Natural killer cell treated with Interleukin-12 subunit alpha and Interleukin-12 subunit beta and Interleukin-15 and Interleukin-18, amount 100 ng/mL, for 72 hours (primary cell): ENCODE measurements at places on chromosomes 6 and 20.

DNA sequence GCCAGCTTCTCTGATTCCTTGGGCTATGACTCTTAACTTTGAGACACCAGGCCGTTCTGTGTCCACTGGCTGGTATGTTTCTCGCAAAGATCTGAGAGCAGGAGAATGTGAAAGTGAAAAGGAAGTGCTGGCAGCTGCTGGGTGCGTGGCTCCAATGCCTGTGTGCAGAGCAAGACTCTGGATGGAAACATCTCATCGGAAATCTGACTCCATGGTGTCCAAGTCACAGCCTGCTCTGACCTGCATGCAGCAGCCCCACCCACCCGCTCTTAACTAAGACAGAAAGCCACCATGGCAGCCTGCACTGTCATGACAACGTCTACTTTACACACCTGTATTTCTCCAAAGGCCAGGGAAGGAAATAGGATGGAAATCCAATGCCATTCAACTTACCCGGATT, 66.3 kb upstream of the MPC1 start:
- no peak overlapping the region for H3K27ac ChIP-seq
- H3K4me3 ChIP-seq, result no peak overlapping the region
- H3K36me3 ChIP-seq, result no peaks in the 10 kb centered on the region
- H3K4me1 ChIP-seq, result no peaks in the 10 kb centered on the region

GRCh38 chr20:47044938-47045337, 150.3 kb downstream of the EYA2 start:
- peaks cover 15% of the 10 kb centered on the region for H3K27me3 ChIP-seq
- no peaks in the 10 kb centered on the region for H3K36me3 ChIP-seq
- no peak overlapping the region for H3K4me3 ChIP-seq
- no peak for DNase-seq

DNA sequence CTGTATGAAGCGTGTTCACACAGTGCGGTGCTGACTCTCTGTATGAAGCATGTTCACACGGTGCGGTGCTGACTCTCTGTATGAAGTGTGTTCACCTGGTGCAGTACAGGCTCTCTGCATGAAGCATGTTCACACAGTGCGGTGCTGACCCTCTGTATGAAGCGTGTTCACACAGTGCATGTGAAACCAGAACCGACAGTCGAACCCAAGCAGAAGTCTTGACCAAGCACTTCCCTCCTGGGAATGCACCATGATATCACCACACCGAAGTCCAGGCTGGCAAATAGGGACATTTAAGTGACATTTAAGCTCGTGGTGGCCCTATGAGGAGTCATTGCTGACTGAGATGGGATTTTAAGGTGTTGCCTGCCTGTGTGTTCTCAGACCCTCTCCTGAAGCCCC, 11.3 kb upstream of the SERPINB1 start:
- peak overlapping the region; percentile 94 for H3K4me3 ChIP-seq
- peaks cover 67% of the 10 kb centered on the region for H3K4me1 ChIP-seq
- H3K36me3 ChIP-seq, result no peaks in the 10 kb centered on the region
- no peak for DNase-seq
- H3K27me3 ChIP-seq, result no peaks in the 10 kb centered on the region

- peak overlapping the region; percentile 64 for H3K27ac ChIP-seq
- no peak for DNase-seq
- H3K4me1 ChIP-seq, result peaks cover 2% of the 10 kb centered on the region
- H3K4me3 ChIP-seq, result no peak overlapping the region
- H3K27me3 ChIP-seq, result no peaks in the 10 kb centered on the region
These were observed 9.0 kb upstream of the ZC3H12D start for GRCh38 chr6:149493761-149494320.

DNA sequence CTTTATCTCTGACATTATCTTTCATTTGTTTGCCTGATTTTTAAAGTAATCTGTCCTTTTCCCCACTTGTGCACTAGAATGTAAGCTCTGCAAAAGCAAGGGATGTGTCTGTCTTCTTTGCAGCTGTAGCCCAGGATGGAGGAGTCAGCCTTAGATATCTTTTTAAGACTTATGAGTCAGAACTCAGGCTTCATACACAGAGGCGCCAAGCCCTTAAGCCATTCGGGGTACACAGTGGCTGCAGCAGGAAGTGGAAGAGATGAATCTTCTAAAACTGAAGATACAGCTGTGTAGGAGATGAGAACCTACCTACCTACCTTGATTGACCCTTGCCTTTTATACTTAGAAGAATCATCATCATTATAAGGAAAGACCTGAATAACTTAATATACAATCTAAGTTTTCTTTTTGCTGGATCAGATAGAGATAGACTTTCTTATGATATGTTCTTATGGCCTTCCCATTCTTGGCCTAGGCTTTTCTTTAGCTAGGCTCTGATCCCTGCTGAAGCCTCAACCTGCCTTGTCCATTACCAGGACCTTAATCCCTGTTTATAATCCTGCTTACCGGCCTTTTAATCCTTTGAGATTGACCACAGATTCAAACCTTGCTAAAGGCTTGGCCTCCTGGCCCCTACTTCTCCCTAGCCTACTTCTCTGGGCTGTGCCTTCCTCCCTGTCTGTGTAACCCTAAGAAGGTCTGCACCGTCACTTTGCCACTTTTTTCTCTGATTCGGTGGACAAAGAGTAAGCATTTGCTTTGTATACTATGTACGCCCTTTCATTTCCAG, 304.5 kb downstream of the PRL start:
- no peaks in the 10 kb centered on the region for H3K36me3 ChIP-seq
- H3K4me1 ChIP-seq, result peaks cover 8% of the 10 kb centered on the region
- no peak overlapping the region for H3K4me3 ChIP-seq
- no peak overlapping the region for H3K27ac ChIP-seq
